ENCODE measurements at places on chromosomes 5 and 9.

DNA sequence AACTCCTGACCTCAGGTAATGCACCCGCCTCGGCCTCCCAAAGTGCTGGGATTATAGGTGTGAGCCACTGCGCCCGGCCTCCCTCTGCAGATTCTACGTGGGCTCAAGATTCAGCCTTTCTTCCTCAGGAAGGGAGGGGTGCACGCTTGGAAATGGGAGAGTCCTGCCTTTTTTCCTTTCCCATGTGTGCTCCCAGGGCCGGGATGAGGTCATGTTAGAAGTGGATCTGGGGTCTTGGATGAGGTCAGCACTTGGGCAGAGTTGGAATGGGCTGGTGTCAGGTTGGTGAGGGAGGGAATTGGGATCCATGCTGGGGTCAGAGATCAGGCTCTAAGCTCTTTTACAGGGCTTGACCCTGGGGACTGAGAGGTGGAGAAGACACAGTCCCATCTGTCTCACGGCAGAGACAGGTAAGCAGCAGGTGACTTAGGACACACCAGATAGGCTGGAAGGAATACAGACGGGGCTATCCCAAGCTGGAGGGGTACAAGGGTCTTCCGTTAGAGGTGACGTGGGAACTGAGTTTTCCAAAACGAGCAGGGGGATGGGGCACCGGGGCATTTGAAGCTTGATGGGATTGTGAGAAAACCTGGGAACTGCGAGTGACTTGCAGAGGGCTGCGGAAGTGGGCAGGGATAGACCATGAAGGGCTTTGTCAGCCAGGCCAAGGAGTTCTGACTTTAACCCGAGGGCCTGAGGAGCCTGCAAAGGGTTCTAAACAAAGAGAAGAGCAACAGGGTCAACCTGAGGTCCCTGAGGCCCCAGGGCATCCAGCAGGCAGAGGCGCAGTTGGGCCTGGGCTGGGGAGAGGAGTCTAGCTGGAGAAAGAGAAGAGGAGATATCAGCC lies 1.8 kb upstream of the AQP7 start:
- no peak for DNase-seq

DNA sequence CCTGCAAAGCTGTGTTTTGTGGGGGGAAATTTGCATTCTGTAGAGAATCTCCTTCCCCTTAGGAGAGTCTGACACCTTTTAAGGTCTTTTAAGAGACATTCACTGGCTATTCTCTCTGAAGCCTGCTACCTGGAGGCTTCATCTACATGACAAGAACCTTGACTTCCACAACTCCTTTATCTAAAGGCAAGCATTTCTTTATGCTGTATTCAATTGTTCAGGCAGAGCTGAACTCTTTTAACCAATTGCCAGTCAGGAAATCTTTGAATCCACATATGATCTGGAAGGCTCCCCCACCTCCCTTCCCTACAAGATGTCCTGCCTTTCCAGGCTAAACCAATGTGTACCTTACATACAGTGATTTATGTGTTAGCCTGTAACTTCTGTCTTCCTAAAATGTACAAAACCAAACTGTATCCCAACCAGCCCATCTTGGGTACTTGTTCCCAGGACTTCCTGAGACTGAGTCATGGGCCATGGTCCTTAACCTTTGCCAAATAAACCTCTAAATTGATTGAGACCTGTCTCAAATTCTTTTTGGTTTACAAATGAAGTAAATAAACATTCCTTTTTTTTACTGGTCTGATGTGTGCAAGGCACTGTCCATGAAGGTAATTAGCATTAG lies 9.9 kb downstream of the C9orf85 start:
- no peak for DNase-seq

DNA sequence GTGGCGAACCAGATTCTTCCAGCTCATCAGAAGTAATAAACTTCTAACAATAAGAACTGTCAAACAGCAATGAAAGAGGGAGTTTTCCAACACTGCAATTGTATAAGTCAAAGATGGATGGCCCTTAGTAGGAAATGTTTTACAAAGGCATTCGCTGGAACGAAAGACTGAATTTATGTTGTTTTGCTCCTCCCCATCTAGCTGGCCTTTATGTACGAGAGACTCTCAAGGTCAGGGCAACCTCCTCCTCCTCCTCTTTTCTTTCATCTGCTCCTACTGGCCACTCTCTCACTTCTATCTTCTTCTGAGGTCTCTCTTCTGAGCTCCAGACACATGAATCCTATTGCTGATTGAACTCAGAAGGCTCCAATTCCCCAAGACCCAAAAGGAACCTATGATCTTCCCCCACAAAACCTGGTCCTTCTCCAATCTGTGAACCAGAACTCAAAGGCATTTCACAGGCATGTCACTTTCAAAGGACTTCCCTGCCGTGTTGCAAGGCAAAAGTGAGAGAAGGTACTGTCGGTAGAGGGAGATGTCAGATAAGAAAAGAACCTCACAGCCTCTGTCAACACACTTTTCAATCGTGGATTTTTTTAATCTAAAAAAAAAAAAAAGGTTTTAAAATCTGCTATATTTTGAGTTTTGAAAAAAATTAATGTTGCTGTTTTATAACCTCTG lies 28.5 kb upstream of the PUM3 start:
- DNase-seq = peak; percentile 48

DNA sequence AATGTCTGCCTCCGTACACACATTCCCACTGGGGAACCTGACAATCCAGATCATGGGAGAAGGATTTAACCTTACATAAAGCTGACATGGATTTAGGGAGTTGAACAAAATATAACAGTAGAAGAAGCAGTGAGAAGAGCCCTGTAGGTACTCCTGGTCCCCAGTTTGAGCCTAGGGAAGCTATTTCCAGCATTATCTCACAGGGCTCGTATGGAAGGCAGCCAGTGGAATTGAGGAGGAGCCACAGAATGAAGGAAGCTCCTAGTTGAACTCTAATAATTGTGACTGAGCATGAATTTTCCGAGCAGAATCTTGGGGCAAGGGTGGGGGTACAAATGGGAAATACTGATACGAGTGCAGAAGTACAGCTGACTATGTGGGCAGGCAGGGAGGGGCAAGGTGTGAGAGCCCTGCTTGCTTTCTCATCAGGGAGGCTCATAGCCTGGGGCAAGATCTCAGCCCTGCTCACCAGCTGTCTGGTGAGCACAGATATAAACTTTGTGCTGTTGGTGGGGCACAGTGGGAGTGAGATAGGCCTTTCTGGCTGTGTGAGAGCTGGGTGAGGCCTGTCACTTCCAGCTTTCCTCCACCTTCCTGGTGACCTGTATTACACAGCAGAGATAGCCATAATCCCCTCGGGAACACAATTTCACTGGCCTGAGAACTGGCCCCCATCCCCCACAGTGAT lies 290.7 kb upstream of the IL12B start:
- DNase-seq = no peak
